ENCODE measurements at places on chromosomes 4 and X. TPM values are rescaled to one million over a fixed set of nuclear protein-coding genes. Genes with fewer than 3 reads are reported as not detected.

The ACE2 gene
- total RNA-seq: not detected

The TDO2 gene
- total RNA-seq: not detected

The TMPRSS11F gene
- not detected for total RNA-seq

The PAQR3 gene
- total RNA-seq: 25.5 TPM

The UGT2B15 gene
- total RNA-seq: not detected

DNA sequence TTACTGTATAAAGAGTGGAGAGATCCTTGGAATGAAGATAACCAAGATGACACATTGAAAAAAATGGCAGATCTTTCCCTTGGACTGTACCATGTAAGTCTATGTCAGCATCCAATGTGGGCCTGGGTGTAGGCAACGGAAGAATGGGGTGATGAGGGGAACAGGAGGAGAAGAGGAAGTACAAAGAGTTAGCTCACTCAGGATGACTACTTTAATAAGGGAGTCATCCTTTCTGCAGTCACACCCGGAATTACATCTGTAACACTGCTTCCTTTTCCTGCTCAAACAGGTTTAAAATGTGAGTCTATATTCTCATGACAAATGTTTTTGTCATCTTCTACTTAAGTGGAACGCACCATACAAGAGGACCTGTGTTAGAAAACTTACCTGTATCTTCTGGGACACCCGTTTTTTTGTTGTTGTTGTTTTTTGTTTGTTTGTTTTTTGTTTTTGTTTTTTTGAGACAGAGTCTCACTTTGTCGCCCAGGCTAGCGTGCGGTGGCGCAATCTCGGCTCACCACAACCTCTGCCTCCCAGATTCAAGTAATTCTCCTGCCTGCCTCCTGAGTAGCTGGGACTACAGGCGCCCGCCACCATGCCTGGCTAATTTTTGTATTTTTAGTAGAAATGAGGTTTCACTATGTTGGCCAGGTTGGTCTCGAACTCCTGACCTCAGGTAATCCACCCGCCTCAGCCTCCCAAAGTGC is 18.0 kb downstream of the HPSE start:
- DNase-seq: no peak

- no peak for DNase-seq
Measured at GRCh38 chr4:13876131-13876530, 248.6 kb upstream of the BOD1L1 start.

DNA sequence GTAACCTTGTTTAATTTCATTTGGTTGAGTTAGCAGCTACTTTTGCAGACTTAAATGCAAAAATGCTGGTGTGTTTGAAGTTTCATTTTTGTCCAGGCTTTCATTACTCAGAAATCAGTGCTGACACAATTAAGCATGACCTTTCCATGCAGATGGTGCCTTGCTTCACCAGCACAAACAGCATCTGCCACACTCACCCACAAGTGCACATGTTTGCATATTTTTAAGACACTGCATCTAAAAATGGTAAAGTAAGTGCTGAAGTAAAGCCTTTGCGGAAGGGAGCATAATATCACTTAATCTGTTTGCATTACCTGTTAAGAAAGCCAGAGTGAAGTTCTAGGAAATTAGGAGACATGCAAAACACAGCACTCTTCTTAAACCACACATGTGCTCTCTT is 7.3 kb upstream of the DAPP1 start:
- DNase-seq: no peak

GRCh38 chr4:182922501-182923284 is 5.5 kb upstream of the DCTD start:
- no peak for DNase-seq

GRCh38 chrX:46597208-46597607 is 23.6 kb downstream of the CHST7 start:
- DNase-seq: no peak

DNA sequence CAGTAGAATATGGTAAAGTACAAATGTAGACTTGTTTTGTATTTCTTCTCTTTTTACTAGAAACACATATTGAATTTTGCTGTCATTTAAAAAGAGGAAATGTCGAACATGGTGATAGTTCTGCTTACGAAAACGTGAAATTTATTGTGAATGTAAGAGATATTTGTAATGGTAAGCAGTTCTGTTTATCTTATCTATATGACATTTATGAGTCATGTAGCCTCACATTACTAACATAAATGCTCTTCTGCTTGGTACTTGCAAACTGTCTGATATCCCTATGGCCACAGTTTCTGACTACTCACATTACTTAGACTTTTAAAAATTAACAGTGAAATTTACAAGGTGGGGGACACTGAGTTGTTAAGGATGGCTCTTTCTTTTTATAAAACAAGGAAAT is 57.9 kb downstream of the PASD1 start:
- no peak for DNase-seq

DNA sequence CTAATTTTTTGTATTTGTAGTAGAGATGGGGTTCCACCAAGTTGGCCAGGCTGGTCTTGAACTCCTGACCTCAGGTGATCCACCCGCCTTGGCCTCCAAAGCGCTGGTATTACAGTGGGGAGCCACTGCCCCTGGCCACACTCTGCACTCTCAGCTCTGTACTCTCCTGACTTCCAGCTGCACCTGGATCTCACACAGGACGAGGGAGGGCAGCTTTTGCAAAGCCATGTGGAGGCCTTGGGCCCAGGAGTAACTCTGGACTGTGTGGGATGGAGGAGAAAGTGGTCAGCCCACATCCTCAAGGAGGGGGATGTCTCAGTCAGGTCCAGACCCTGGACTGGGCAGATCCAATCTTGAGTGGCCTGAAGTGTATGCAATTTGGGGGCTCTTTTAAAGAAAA is 23.0 kb downstream of the NAT8L start:
- DNase-seq: no peak

DNA sequence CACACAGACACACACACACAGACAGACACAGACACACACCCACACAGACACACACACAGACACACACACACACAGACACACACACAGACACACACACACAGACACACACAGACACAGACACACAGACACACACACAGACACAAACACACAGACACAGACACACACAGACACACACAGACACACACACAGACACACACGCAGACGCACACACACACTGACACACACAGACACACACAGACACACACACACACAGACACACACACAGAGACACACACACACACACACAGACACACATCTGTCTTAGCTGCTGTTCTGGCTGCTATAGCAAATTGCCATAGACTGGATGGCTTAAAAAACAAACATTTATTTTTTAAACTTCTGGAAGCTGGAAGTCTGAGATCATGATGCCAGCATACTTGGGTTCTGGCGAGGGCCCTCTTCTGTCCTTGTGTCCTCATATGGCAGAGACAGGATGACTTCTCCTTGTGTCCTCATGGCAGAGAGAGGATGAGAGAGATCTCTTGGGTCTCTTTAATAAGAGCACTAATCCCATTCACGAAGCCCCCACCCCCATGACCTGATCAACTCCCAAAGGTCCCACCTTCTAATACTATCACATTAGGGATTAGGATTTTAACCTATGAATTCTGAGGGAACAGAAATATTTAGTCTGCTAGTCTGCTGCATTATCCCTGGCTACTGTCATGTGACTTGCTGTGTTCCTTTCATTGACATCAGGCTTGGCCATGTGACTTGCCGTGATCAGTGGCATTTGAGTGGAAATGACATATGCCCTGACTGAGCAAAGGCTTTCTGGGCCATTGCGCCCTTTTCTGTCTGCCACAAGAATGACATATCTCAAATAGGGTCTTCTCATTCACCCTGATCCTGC is 32.7 kb upstream of the RASGEF1B start:
- DNase-seq: no peak

DNA sequence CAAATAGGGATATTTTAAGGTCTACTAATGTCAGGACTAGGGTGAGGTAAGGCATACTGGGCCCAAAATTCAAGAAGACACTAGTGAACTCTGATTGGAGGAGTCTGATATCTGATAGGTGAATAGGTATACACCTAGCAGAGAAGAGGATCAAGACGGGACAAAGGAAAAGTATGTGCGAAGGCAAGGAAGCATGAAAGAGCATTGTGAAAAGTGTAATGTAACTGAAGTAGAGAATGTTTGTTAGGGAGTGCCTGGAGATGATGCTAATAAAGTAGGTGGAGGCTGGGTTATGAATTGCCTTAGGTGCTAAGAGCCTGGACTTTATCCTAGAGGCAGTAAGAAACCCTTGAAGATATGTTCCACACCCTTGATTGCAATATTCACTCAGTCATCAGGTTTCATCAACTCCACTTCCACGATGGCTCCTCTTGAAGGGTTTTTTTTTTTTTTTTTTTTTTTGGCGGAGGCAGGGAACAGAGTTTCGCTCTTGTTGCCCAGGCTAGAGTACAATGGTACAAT is 49.9 kb upstream of the XIAP start:
- DNase-seq: no peak

DNA sequence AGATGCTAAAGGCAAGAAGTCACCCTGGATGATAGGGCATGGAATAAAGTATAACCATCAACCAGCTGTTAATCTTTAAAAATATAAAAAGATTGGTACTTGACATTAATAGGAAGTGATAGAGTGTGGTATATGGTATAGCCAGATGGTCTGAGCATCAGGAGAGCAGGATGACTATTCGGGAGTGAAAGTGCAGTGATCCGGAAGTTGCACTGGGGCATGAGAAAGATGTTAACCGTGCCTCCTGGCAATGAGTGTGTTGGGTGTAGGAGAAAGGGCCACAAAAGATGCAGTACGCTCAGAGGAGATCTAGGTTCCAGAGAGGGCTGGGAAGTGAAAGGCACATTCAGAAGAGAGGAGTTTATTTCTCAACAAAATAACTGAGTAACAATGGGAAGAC is 65.0 kb downstream of the TSPAN7 start:
- DNase-seq: no peak

- no peak for DNase-seq
Measured at GRCh38 chr4:137253949-137254348, 278.3 kb downstream of the PCDH18 start.

DNA sequence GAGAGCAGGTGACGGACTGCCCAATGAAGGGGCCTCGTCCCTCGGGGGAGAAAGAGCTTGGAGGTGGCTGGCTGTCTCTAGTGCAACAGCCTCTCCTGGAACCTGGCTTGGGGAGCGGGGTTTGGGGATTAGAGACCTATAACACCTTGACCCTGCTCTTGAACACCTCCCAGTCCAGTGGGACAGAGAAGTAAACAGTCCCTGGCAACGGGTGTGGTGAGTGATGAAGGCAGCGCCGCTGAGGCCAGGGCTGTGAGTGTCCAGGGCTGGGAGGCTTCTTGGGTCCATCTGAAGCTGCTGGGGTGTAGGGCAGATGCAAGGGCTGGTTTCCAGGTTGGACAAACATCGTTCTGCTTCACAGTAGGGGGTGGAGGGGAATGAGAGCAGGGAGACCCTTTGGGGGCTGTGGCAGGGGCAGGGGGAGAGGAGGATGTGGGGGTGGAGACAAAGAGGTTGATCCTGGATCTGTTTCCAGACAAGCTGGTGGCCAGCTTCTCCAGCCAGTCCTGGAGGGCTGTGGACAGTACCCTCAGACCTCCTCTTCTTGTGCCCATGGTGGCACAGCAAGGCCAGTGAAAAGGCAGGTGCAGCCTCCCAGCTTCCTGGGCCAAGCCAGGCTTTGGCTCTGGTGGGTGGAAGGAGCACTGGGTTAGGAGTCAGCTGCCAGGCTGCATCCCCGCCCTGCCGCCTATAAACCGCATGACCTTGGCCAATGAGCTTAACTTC is 3.8 kb downstream of the NSG1 start:
- no peak for DNase-seq

Data from T-helper 17 cell (primary cell).